ENCODE measurements at places on chromosomes 1 and 21.

GRCh38 chr1:78086697-78087096, 40.9 kb downstream of the GIPC2 start:
- no peak for DNase-seq

GRCh38 chr1:66752000-66752592, at the start of gene DYNLT5:
DYNLT5 (plus strand) TSS chr1:66752459; CDS start chr1:66754659, 2,200 bp downstream.
- no peak for DNase-seq

- DNase-seq: no peak
These were observed 169.8 kb upstream of the CXADR start for GRCh38 chr21:17343055-17343454.

DNA sequence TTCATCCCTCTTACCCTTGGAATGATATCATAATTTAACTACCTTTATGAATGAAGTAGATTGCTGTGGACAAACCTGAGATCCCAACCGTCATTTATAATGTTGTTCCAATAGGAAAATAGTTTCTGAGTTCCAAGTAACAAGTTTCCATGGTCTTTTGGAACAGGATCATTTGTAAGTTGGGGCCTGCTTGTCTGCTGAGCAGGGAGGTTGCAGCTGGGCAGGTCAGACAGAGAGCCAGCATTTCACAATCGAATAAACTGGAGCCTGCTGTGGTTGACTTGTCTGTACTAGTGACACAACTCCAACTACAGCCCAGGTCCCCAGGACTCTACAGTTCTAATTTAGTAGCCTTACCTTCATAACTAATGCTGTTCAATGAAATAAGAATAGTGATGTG, 18.6 kb upstream of the RALGPS2 start:
- no peak for DNase-seq

- no peak for DNase-seq
These were observed 16.3 kb downstream of the PIK3C2B start for GRCh38 chr1:204478172-204478899.

DNA sequence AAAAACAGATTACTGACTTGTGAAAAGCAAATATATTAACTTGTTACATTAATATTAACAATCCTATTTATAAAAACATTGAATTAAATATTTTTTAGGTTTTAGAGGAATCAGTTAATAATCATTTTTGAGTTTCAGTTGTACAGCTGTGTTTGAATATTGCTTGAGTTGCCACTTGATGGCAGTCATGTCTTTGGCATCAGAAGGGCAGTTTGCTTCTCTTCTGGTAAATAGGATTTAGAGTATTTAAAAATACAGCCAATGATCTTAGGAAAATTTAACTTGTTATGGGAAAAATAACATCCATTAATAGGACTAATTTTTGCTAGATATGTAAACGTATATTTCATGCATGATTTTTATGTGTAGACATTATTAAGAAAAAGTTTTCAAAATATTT, 234.1 kb downstream of the NCAM2 start:
- peak; percentile 34 for DNase-seq

- DNase-seq: no peak
These were observed 43.7 kb downstream of the BACH1 start for GRCh38 chr21:29342363-29342957.

DNA sequence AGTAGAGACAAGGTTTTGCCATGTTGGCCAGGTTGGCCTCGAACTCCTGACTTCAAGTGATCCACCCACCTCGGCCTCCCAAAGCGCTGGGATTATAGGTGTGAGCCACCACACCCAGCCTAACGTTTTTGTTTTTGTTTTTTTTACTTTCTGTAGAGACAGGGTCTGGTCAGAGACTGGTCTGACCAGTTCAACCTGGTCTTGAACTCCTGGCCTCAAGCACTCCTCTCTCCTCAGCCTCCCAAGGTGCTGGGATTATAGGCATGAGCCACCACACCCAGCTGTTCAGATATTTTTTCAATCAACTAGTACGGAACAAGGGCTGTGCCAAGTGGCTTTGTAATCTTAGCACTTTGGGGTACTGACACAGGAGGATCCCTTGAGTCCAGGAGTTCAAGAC, 209.5 kb downstream of the RERE start:
- no peak for DNase-seq

DNA sequence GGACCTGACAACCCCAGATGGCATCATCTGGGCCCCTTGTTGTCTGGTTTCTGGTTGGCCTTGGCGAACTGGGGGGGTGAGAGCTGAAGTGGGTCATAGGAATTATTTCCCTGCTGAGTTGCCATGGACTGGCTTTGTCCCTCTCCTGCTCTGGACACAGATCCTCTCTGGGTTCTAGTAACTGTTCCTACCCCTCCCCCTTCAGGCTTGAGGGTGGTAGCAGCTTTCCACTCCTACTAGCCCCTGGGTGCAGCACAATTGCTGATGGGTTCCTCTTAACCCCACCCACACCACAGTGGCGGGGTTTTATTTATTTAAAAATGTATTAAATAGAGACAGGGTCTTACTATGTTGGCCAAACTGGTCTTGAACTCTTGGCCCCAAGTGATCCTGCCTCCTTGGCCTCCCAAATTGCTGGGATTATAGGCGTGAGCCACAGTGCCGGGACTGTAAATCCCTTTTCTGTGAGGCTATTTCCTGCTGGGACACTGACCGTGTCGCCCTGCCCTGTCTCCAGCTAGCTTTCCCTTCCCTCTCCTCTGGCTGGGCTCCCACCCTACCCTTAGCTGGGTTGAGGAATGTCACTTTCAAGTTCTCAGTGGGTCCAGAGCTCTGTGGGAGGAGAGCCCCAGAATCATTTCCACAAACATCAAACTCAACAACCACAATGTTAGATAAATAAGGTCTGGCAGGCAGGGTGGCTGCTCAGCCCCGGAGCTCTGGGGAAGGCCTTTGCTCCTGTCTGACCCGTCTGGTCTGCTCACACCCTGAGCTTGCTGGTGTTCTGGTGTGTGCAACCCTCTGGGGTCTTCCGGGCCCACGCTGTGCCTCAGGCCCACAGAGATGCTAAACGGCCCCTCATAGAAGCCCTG, 112.7 kb upstream of the WNT4 start:
- DNase-seq: no peak

- DNase-seq: no peak
These were observed 62.3 kb upstream of the FMN2 start for GRCh38 chr1:240029418-240029817.

DNA sequence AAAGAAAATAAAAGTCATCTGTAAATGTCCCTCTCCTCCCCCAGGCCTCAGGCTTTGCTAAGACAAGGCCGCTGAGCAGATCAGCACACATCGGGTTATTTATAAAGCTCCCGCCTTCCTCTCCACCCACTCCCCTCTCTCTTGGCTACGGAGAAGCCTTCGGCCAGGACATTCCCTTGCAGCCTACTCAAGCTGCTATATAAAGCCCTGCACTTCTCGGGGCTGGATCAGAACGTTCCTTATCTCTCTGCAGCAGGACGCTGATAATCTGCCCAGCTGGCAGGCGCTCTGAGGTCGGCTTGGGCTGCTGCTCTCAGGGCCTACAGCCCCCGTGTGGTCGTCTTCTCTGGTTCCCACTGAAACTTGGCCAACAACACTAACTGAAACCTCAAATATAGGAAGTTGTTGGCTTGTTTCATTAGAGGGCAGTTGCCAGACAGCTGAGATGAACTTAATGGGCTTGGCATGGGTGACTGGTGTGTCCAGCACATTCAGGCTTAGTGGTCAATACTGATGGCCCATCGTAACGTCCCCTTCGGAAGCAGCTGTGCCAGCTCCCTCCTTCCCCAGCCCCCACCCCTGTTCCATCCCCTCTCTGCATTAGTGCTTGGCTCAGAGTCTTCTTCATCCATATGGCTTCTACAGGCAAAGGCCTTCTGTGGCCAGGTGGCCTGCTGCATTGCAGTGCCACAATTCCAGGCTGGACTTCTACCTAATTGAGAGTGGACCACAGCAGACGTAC, 64.6 kb downstream of the IER5 start:
- no peak for DNase-seq

GRCh38 chr21:27837936-27838335, 871.0 kb upstream of the ADAMTS5 start:
- DNase-seq: no peak

- peak; percentile 66 for DNase-seq
These were observed 54.3 kb upstream of the SERBP1 start for GRCh38 chr1:67484492-67484891.

GRCh38 chr21:25895565-25896205, 160.9 kb downstream of the GABPA start:
- peak; percentile 23 for DNase-seq

GRCh38 chr1:161981735-161982506, 41.7 kb downstream of the OLFML2B start:
- no peak for DNase-seq

DNA sequence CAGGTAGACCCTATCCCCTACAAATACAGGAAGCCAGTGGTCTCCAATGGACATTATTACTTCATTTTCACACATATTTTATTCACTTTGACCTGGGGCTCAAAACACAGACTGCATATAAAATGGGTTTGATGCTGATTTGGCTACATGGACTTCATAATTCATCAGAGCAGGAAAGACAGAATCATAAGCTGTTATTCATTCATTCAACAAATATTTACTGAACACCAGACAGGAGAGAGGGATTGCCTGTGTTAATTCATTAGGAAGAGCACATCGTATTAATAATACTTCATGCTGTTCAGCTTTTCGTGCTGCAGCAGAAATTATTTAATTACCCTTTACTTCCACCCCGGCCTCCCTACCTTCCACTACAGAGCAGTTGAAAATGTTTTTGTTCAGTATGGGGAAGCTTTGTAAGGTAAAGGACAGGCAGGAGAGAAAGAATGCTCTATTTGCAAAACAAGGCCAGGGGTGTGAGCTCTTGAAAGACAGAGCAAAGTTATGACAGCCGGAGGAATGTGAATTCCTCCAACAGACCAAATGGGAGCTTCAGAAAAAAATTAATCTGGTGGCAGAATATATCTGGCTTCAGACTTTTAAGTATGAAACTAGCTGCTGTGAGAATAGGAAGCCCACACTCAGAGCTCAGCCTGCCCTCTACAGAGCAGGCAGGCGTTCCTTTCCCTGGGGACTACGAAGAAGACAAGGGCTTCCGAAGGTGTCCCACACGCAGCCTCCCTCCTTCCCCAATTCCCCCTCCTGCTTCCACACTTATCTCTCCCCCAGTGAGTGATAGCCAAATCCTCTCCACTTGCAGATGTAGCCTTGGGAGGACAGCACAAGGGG, 58.0 kb downstream of the MDM4 start:
- no peak for DNase-seq

DNA sequence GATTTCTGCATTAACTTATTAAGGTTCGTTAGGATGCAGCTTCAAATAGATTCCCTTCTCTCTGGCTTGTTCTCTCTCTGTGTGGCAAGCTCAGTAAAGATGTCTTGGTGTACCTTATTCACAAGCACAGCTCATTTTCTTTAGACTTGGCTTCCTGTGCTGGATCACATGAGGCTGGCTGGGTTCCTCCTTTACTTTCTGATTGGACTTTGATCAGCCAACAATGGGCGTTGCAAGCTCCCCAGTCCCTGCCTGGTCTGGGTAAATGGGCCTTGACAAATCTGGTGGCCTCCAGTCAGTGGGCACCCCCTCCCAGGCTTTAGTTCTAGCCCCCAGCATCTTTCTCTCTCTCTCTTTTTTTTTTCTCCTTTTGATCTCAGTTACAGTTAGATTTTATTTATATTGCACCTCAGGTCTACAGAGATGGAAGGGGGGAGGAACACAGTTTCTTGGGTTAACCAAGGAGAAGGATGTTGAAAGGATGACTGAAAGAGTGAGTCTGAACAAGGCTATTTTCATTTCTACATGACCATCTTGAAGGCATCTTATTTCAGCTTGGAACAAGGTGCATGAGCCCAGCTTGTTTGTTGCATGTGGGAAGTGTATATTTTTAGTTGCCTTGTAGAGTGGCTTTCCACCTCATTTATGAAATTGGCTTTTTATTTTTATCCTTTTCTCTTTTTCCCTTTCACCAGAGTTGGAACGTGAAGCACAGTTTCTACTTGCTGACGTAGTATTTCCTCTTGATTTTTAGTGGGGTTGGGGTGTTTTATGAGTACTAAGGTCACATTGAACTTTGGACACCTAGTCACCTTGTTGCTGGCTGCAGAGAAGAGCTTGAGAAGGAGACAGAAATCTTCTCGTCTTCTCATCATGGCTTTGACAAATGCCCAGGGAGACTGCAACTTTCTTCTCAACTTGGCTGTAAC, 77.1 kb downstream of the PBX1 start:
- no peak for DNase-seq

- DNase-seq: peak; percentile 86
These were observed 64.2 kb downstream of the SERINC2 start for GRCh38 chr1:31476891-31477846.

- DNase-seq: no peak
These were observed 3.9 kb upstream of the PUM1 start for GRCh38 chr1:31069392-31069791.

- no peak for DNase-seq
These were observed 52.4 kb downstream of the HIVEP3 start for GRCh38 chr1:41866285-41866684.

- DNase-seq: no peak
These were observed 49.7 kb upstream of the HSD17B7 start for GRCh38 chr1:162740755-162741154.

DNA sequence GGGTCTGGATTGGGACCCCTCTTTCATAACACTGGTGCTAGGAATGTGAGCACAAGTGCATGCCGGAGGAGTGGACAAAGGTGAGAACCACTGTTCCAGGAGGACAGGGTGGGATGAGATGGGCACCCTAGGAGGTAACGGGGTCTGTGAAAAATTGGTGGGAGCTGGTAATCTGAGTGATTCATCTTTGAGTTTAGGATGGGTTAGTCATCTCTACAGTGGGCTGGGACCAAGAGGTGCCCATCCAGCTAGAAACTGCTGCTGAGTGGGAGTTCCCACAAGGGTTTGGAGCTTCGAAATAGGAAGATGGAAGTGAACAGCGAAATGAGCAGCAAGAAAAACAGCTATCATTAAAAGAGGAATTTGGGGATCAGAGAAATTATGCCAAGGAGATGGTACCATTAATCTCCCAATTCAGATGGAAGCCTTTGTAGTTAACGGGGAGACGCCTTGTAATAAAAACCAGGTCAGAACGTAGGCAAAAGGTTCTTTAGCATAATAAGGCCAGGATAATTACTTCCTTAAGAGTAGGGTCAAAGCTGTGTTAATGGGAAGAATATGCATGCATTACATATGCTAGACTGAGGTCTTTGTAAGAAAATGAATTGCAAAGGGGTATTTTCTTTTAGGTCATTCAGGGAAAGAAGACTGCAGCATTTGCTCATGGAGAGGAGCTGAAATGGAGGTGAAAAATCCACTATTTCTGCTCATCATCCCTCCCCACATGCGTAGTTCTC, 55.5 kb downstream of the OLFML3 start:
- DNase-seq: no peak

DNA sequence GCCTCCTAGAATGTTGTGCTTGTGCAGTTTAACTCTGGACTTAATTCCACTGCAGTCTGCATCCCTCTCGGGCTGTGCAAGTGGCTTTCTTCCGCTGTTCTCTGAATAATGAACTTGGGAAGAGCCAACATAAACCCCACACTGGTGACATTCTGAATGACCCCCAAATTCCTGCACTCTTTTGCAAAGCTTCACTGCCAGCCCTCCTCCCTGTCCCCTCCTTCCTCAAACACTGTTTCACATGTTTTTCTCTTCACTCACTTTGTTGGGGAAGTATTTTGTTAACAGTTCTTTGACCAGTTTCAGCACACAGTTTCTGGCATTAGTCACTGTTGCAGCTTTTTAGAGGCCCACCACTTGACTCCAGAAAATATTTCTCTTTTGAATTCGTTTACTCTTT, 39.7 kb downstream of the GNG12 start:
- DNase-seq: no peak
